NCI-H187 (cell line): ENCODE measurements at places on chromosomes 3 and 15.

DNA sequence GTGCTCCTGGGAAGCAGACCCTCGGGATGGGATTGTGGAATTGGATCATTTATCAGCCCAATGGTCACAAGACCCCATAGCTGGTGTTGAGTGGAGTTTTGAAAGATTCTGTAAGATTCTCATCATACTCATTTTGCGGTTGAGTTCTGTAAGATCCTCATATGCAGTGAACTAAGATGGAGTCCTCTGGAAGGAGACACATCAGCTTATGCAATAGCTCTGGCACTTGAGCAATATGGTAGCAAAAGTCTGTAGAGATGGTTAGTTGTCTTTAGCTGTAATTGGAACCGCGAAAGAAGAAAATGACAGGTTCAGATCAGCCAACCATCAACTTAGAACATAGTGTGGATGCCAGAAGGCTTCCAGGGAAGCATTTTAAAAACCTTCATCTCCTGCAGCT lies 184.5 kb upstream of the TSC22D2 start:
- no peak for DNase-seq

DNA sequence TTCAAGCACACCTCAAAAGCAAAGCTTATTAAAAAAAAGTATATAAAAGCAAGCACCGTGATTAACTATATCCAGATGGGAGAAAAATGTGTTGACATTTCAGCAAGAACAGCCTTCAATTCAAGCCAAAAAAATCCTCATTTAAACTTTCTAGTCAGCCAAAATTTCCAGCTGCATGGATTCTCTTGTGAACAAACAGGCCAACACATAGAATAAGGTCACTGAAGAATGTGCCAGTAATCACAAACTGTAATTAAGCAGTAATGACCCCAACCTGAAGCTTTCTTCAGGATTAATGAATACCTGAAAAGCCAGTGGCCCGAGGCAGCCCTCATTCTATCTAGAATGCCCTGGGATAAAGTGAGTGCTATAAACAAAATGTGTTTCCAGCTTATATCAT lies 130.7 kb upstream of the KCNMB2 start:
- DNase-seq: no peak

DNA sequence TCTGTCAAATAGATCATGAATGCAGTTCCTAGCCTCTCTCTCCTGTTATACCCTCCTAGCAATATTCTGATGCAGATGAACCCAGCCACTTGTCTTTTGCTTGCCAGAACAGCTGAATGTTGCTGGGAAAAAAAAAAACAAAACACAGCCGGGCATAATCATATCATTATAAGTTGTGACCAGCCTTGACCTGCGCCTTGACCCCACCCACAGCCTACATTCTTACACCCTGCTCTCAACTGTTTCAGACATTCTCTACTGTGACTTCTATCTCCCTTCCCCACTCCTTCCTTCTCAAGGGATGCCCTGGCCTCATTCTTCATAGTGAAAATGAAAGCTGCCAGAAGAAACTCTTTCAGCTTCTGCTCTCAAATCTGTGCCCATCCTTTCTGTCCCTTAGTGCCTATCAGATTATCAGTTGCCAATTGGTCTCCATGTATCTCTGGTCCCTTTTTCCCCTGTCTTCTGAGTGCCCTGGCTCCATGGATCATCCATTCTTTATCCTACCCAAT lies 389.1 kb upstream of the TPRG1 start:
- DNase-seq: no peak

GRCh38 chr15:85825118-85825517 lies 30.4 kb upstream of the KLHL25 start:
- DNase-seq: no peak

GRCh38 chr15:48641416-48641815 lies 4.1 kb downstream of the FBN1 start:
- no peak for DNase-seq

- peak; percentile 56 for DNase-seq
Measured at GRCh38 chr3:118884748-118885206, 149.9 kb downstream of the IGSF11 start.

DNA sequence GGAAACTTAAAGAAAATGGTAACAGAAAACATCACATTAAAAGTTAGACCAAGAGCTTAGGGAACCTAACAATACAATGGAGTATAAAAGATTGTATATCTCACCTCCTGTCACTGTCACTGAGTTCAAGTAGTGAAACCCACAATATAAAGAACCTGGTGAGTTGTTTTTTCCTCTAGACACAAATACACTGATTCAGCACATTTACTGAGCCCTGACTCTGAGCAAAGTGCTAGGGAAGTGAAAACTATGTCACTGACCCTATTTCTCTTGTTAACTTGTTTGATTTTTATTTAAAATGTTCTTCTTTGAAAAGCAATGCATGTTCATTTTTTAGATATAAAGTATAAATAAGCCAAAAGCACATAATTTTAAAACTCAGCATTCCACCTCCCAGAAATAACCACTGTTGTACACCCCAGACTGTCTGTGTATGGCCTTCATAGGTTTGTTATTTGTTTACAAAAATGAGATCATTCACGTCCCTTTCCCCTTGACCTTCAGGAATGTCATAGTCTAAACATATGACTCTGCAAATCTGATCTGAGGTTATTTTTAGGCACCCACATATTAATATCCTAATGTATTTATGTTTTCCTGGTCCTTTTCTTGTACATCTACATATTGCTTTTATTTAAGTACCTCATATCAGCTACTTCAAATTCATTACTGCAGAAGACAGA lies 69.2 kb upstream of the CSTA start:
- DNase-seq: no peak

DNA sequence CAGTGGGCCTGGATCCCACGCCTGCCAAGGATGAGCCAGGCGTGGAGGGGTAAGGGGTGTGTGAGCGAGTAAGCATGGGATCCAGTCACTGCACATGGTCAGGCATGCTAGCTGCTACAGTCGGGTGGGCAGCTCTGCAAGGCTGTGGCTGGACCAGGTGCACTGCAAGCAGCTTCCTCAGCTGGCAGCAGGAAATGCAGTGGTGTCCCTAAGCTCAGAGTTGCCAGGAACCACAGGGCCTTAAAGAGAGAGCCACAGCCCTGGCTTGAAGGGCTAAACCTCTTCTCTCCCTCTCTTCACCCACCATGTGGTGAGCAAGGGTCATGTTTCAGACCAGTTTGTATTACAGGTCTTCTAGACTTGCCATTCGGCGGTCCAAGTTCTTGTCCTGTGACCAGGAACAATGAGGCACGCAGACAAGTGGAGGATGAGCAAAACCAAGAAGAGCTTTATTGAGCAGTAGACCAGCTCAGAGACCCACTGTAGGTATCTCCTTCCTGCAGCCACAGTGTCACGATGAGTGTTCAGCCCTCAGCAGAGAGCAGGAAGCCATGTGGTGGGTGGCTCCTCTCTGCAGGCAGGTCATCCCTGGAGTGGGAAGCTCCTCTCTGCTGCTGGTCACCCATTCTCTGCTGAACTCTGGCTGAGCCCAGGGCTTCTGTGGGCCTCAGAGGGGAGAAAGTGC lies 511.9 kb downstream of the PYDC2 start:
- no peak for DNase-seq

DNA sequence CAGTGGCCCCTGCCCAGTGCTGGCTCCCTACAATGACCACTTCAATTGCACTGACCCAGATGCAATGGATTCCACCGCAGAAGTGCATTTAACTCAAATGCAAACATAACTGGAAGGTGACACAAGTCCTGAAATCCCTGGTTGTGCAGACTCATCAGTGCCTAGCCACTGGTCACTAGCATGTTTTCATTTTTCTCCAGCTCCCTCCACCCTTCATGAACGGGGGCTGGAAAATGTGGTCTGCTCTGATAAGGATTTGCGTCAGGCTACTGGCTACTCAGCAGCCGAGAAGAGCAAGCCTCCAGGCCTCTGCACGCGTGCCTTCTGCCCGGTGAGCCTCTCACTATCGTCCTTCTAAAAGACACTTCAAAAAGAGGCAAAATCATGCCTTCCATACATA lies 27.4 kb upstream of the FURIN start:
- DNase-seq: no peak

DNA sequence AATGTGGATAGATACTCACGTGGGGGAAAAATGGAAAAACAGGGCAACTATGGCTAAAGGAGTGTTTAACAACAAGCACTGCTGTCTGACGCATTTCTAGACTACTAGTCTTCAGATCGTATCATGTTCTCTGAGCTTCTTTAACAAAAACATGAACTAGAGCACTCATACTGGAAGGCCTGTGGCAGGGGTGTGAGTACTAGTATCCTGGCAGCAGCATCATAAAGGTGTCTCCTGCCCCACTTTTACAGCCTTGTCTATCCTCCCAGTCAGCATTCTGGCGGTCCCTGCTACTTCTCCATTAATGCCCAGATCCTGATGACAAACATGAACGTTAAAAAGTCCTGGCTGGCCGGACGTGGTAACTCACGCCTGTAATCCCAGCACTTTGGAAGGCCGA lies 4.0 kb downstream of the FMN1 start:
- no peak for DNase-seq

DNA sequence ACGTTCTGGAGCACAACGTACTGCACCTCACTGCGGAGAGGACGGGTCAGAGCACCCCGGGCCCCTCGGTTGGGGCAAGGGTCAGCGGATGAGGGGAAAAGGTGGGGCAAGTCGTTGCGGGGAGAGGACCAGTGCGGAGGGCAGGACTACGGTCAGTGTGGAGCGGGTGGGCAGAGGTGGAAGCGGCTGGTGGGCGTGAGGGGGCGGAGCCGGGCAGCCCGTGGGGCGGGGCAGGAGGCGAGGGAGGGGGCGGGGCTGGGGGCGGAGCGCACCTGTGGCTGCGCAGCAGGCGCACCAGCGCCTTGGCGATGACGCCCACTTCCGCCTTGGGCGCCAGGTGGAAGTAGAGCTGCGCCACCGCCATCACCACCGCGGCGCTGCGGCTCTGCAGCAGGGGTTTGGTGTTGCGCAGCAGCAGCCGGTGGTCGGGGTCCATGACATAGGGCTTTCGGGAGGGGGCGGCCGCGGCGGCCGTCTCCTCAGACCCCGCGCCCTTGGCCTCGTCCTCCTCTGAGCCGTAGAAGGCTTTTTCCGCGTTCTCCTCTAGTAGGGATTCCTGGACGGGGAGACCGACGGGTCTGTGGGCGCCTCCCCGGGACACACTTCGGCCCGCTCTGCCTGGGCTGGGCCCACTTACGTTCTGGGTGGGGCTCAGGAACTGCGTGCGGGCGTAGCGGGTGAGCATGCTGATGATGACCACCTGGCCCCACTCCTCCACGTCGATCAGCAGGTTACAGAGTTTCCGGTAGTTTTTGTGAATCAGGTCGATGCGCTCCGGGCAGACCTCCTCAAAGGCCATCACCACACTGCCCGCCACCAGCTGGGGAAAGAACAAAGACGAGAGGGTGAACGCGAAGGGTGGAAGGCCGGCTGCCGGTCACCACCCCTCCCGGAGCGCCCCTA lies 29.2 kb downstream of the AP3B2 start:
- peak; percentile 47 for DNase-seq

DNA sequence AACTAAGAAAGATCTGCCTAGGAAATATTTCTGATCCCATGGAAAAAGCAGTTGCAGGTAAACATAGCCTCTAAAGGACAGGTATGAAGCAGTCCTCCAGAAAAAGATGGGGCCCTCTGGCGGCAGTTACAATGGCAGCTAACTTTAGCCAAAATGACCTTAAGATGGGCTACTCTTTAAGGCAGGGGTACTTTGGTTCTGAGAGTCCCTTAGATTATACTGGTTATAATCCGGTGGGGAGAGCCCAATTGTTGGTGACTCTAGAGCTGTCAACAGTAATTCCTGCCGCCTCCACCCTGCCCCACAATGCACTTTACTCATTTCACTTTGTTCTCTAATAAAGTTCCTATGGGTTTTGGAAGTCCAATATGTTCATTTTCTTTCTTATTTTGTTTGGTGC lies 412.8 kb upstream of the WNT5A start:
- DNase-seq: no peak

- peak; percentile 69 for DNase-seq
Measured at GRCh38 chr15:99014803-99015697, 7.5 kb upstream of the PGPEP1L start.

DNA sequence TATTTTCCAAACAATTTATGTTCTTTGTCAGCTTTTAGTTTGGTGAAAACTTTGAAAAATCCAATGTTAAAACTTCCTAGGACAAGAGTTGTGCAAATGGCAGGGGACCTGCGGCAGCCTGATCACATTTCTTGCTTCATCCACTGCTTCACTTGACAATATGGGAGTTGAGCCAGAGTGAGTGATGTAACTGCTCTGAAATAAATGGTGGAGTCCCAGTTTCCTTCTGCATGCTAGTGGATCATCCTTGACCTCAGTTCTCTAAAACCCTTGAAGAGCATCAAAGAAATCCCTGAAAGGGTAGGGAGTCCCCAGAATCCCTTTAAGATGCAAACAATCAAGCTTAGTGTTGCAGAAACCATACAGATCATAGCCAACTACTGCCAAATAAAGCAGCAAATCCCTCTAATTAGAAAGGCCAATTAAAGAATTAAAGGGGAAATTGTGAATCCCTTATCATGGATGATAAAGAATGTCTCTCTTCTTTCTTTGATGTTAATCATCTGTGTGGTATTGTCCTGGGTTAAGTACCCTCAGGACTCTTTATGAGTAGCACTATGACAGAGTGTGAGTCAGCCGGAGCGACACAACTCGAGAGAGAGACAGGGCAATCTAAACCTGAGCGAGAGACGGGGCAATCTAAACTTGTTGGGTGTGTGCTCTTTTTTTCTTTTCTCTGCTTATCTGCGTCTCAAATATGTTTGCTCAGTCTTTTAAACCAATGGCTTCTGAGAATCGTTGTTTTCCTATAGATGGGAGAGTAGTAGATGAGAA lies 41.8 kb upstream of the GAP43 start:
- DNase-seq: no peak

DNA sequence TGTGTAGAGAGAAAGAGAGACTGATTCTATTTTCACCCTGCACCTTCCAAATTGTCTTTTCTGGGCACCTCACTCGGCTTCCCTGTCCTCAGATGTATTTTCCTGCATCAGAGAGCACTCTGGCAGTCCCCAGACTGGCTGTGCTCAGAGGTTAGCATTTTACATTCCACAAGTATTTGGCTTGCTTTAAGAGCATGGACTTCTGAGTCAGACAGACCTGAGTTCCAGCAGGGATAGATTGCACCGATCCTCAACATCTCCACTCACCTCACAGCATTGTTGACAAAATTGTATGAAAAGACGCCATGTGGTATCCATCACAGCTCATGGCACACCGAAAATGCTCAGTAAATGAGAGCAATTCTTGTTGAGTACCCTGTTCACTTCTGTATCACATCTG lies 45.6 kb downstream of the SST start:
- DNase-seq: no peak
